A549 treated with GW870086 at 1 μM for 4 hours (cell line): ENCODE measurements at places on chromosomes 1 and 21. TPM values are rescaled to one million over a fixed set of nuclear protein-coding genes. Genes with fewer than 3 reads are reported as not detected.

The RAB7B gene
- total RNA-seq = 1.2 to 1.6 TPM (median 1.2 TPM) in 5 replicates

The OR2T33 gene
- not detected in 5 replicates for total RNA-seq

The HPCA gene
- 0.14 to 0.66 TPM (median 0.38 TPM) in 5 replicates for total RNA-seq

The FAM89A gene
- 12.7 to 18.7 TPM (median 16.9 TPM) in 5 replicates for total RNA-seq

The BRINP2 gene
- 0.10 to 0.54 TPM (median 0.15 TPM) in 5 replicates for total RNA-seq

The SPATA45 gene
- total RNA-seq = not detected in 5 replicates

The GPR37L1 gene
- 0.15 to 0.21 TPM (median 0.16 TPM) in 5 replicates for total RNA-seq

The LCE1B gene
- total RNA-seq = not detected in 5 replicates

The OR2M3 gene
- not detected in 5 replicates for total RNA-seq

The GNAI3 gene
- 4.4 to 5.7 TPM (median 5.1 TPM) in 5 replicates for total RNA-seq

The NUAK2 gene
- 28.8 to 32.2 TPM (median 29.8 TPM) in 5 replicates for total RNA-seq

The LCE1D gene
- not detected in 5 replicates for total RNA-seq

The LYPD8 gene
- 0.10 to 0.12 TPM (median 0.12 TPM) in 4 of 5 replicates, not detected in the other for total RNA-seq

The MNDA gene
- total RNA-seq = not detected in 5 replicates

The FMO5 gene
- total RNA-seq = 0.22 to 0.42 TPM (median 0.29 TPM) in 5 replicates

The ELF3 gene
- 182 to 260 TPM (median 231 TPM) in 5 replicates for total RNA-seq

The SPATA21 gene
- 0.05 to 0.11 TPM (median 0.06 TPM) in 4 of 5 replicates, not detected in the other for total RNA-seq

The CBR3 gene
- 10.2 to 12.7 TPM (median 12.1 TPM) in 5 replicates for total RNA-seq

The RAP1GAP gene
- total RNA-seq = 10.6 to 14.5 TPM (median 13.6 TPM) in 5 replicates

The AURKAIP1 gene
- 110 to 188 TPM (median 169 TPM) in 5 replicates for total RNA-seq

The ASTN1 gene
- total RNA-seq = not detected in 5 replicates

The CFAP107 gene
- not detected in 5 replicates for total RNA-seq

The FAM163A gene
- not detected in 5 replicates for total RNA-seq

The FHL3 gene
- total RNA-seq = 8.9 to 9.7 TPM (median 9.5 TPM) in 5 replicates

The TNFSF4 gene
- 0.06 to 0.09 TPM (median 0.09 TPM) in 4 of 5 replicates, not detected in the other for total RNA-seq

The CDA gene
- total RNA-seq = 32.0 to 43.5 TPM (median 33.4 TPM) in 5 replicates

The RGS13 gene
- total RNA-seq = not detected in 5 replicates

The TSEN15 gene
- 29.6 to 31.5 TPM (median 30.5 TPM) in 5 replicates for total RNA-seq

The AK5 gene
- 6.3 to 8.7 TPM (median 8.1 TPM) in 5 replicates for total RNA-seq

The KRTAP12-2 gene
- not detected in 5 replicates for total RNA-seq

The HSPA13 gene
- total RNA-seq = 9.7 to 17.8 TPM (median 16.7 TPM) in 5 replicates

The SPOCD1 gene
- 3.7 to 6.4 TPM (median 4.4 TPM) in 5 replicates for total RNA-seq

The CLK2 gene
- total RNA-seq = 21.2 to 25.1 TPM (median 23.8 TPM) in 5 replicates

The KLHDC7A gene
- 1.1 to 1.9 TPM (median 1.3 TPM) in 5 replicates for total RNA-seq

The CRYAA gene
- total RNA-seq = not detected in 5 replicates

The DMRTA2 gene
- total RNA-seq = 0.06 to 0.21 TPM (median 0.16 TPM) in 5 replicates

The KIF14 gene
- 6.5 to 12.0 TPM (median 10.2 TPM) in 5 replicates for total RNA-seq

The DHX9 gene
- 153 to 176 TPM (median 161 TPM) in 5 replicates for total RNA-seq

The TTC24 gene
- total RNA-seq = not detected in 5 replicates

The TMEM200B gene
- total RNA-seq = 0.08 to 0.25 TPM (median 0.14 TPM) in 5 replicates

The GSTM1 gene
- total RNA-seq = not detected in 5 replicates

The TGFBR3 gene
- total RNA-seq = 3.9 to 5.0 TPM (median 4.9 TPM) in 5 replicates

The AXDND1 gene
- total RNA-seq = 0.16 to 0.51 TPM (median 0.33 TPM) in 4 of 5 replicates, not detected in the other

The SERTAD4 gene
- 0.39 to 0.57 TPM (median 0.46 TPM) in 5 replicates for total RNA-seq

The GSTM2 gene
- total RNA-seq = 3.0 to 4.0 TPM (median 3.5 TPM) in 5 replicates

The LAD1 gene
- total RNA-seq = 0.61 to 1.1 TPM (median 0.80 TPM) in 5 replicates

The ANKRD45 gene
- total RNA-seq = 0.14 to 0.34 TPM (median 0.25 TPM) in 3 of 5 replicates, not detected in the others

The LCE2B gene
- not detected in 5 replicates for total RNA-seq

The OR2T11 gene
- not detected in 5 replicates for total RNA-seq

The FAM131C gene
- total RNA-seq = 15.1 to 21.1 TPM (median 19.8 TPM) in 5 replicates

The PDZK1IP1 gene
- total RNA-seq = 6.2 to 9.4 TPM (median 8.5 TPM) in 5 replicates

The ACTL8 gene
- 1.4 to 2.2 TPM (median 1.6 TPM) in 5 replicates for total RNA-seq

The KCNT2 gene
- 0.06 to 0.07 TPM (median 0.07 TPM) in 4 of 5 replicates, not detected in the other for total RNA-seq

The DR1 gene
- 27.5 to 38.6 TPM (median 36.8 TPM) in 5 replicates for total RNA-seq
